NCI-H1417 (cell line): ENCODE measurements at places on chromosomes 4 and X.

DNA sequence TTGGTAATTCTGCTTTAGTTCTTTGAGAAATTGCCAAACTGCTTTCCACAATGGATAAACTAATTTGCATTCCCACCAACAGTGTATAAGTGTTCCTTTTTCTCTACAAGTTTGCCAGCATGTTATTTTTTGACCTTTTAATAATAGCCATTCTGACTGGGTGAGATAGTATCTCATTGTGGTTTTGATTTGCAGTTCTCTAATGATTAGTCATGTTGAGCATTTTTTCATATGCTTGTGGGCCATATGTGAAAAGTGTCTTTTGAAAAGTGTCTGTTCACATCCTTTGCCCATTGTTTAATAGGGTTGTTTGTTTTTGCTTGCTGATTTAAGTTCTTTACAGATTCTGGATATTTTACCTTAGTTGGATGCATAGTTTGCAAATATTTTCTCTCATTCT lies 25.9 kb downstream of the ENPEP start:
- DNase-seq, result no peak

DNA sequence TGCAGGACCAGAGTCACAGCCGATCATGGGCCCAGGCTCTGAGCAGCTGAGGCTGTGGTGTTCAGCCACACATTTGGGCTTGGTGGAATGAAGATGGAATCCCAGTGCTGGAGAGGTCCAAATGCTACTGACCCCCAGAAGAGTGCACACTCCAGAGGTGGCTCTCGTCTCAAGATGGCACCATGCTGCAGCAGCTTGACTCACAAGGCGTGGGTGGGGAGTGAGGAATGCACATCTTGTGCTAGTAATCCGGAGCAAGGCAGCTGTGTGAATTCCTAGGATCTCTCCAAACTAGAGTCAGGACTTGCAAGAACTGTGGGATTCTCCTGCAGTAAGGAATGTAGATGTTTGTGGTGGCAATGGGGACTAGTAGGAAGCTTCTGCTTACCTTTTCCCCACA lies 28.7 kb downstream of the RAB28 start:
- no peak for DNase-seq

GRCh38 chr4:159175085-159175988 lies 72.5 kb downstream of the RAPGEF2 start:
- peak; percentile 30 for DNase-seq

GRCh38 chrX:112254896-112255295 lies 172.3 kb upstream of the TRPC5 start:
- DNase-seq, result no peak

- DNase-seq, result no peak
These were observed 36.6 kb downstream of the CCNG2 start for GRCh38 chr4:77193511-77194102.

DNA sequence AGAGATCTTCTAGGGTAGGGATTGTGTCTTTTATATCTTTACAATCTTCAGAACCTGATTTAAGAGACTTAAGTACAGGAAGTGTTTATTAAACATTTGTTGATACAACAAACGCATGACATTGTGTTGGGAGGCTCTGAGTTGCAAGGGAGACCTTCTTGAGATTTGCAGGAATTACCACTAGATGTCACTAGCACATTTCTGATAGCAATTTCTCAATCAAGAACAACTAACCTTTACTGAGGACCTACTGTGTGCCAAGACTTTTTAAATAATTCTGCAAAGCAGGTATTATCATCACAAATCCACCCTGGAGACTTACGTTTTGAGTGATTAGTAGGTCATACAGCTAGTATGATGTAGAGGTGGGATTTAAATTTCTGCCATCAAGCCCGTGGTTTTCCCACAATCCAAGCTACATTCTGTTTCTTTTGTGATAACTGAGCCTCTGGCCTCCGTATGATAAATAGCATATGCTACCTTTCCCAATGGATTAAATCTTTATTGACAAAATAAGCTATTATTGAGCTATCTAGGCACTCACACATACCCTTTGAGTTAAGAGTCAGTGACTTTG lies 986.0 kb downstream of the CCSER1 start:
- peak; percentile 25 for DNase-seq

DNA sequence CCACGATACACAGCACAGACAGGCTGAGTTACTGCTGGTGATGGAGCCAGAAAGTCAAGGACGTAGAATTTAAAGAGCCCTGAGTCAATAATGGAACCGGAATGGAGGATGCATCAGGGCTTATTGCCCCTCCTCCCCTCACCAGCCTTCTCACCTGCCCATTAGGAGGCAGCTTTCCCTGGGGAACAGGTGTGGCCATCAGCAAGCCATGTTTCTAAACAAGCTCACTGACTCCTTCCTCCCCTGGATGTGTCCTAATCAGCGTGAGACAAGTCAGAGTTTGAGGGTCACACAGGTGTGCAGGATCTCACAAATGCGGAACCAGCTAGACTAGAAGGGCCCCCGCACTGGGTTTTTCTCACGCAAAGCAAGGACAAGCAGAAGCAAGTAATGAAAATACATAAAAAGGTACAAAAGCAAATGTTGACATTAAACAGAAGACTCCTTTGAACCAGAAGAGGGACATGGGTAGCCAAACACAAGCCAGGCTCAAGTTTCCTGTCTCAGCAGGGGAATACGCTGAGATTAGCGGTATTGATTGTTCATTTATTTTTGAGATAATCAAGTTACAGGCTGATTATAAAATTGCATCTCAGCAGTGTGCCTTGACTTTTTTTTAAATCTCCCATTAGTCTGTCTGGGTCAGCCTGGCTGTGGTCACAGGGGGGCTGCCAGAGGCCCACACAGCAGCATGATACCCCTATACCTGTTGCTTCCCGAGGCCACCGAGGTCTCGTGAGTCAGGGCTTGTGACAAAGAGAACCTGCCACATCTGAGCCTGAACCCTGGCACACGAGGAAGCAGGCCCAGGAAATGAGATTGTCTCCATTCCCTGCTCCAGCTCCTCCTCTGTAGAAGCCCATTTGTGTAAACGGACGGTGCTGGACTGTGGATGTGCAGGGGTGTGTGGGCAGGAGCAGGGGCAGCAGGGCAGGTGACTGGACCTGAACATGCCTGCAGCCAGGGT lies 37.4 kb downstream of the CCKAR start:
- peak; percentile 97 for DNase-seq

- no peak for DNase-seq
These were observed 8.0 kb downstream of the SLC9B1 start for GRCh38 chr4:103011378-103012025.

GRCh38 chr4:109658871-109659410 lies 44.3 kb downstream of the CASP6 start:
- no peak for DNase-seq

- DNase-seq, result no peak
These were observed 48.3 kb downstream of the MAP7D3 start for GRCh38 chrX:136202889-136203288.

DNA sequence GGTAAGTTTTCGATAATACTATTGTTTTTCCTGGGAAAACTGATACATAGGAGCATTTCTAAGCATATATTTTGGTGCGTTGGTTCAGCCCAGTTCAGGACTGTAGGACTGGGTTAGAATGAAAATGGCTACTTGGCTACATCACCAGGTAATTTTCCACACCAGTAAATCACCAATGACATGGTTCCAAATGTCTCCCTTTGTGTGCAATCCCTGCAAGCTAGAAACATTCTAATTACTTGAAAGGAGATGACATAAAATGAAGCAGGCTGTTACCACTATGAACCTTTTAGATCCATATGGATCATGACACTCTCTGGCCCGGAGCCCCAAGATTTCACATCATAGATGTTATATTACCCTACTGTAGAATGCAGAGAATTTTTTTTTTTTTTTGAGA lies 577.4 kb upstream of the FTHL17 start:
- DNase-seq, result peak; percentile 45

DNA sequence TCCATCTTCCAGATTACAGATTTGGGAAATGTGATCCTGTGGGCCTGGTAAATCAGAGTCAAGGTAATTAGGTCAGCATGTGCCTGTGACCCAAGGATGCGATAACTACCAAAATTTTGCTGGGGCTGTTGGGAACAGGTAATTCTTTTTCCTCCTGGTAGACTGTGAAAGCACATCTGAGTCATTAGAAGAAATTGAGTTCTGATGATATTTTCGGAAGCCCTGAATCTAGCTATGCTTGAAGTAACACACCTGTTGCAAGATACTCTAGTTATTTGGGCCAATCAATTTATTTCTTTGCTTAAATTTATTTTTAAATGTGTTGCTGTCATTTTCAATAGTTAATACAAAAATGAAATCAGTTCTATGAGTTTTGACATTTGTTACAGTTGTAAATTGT lies 903.6 kb downstream of the RPA4 start:
- DNase-seq, result no peak

GRCh38 chr4:174449944-174450785 lies 72.1 kb downstream of the HPGD start:
- no peak for DNase-seq

DNA sequence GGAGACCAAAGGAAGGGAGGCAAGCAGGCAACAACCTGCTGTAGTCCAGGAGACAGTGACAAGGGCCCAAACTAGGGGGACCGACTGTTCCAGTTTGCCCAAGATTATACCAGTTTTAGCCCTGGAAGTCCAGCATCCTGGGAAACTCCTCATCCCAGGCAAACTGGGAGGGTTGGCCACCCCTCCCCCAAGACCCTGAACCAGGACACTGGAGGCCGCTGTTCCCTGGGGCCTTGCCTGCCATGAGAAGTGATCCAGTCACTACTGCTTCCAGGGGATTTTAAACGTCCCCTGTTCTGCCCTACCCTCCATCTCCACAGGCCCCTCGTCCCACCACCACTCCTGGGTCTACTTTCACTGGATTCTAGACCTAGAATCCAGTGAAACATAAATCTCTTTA lies 4.3 kb upstream of the DGAT2L6 start:
- DNase-seq, result no peak

- no peak for DNase-seq
These were observed 361.8 kb upstream of the GALNT7 start for GRCh38 chr4:172806841-172807240.

DNA sequence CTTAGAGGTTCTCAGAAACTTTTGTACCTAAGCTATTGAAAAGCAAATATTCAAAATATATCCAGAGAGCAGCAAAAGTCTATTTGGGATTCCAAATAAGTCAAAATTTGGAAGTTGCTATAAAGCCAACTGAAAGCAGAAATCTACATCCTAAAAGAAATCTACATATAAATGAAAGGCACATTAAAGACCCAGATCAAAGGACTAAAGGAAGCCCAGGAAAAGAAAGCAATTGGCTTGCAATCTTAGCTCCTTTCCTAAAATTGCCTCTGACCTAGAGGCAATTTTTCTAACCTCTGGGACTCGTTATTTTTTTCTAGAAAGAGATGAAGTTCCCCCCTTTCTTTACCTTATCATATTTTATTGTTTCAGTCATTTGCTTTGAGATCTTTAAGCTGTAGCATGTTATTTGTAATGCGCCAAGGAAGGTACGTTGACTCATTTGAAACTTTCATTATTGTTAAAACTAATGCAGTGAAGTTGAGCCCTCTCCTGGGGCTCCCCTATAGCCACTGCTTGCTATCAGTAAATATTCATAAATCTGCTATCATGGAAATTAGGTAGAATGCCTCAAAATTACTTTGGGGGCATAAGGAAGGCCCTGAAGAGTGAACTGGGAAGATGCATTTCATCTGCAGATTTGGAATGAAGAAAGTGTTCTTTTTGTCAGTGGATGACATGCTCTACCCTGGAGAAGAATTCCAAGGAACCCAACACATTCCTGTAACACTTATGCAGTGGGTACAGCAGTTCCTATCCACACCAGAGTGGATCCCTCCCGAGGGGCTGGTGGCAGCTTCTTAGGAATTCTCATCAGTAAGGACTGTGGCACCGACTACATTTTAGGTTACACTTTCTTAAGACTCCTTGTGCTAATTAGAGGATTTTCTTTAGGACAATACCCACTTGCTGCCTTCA lies 177.8 kb upstream of the IGFBP7 start:
- DNase-seq, result no peak

DNA sequence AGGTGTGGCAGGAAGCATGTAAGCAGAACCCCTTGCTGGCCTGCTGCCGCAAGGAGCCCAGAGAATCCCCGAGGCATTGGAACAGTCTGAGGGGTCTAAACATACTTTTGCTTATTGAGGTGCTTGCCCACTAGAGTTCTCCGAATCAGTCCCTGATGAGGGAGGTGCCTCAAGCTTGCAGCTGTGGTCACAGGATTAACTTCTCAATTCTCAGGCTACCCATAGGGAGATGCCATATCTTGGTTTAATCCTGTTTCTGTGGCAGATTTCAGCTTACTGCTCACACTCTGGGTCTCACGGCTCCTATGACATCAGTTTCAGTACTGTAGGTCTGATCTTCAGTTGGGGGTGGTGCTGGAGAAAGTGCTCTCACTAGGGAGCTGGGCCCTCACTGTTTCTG lies 39.9 kb downstream of the CCNG2 start:
- no peak for DNase-seq

DNA sequence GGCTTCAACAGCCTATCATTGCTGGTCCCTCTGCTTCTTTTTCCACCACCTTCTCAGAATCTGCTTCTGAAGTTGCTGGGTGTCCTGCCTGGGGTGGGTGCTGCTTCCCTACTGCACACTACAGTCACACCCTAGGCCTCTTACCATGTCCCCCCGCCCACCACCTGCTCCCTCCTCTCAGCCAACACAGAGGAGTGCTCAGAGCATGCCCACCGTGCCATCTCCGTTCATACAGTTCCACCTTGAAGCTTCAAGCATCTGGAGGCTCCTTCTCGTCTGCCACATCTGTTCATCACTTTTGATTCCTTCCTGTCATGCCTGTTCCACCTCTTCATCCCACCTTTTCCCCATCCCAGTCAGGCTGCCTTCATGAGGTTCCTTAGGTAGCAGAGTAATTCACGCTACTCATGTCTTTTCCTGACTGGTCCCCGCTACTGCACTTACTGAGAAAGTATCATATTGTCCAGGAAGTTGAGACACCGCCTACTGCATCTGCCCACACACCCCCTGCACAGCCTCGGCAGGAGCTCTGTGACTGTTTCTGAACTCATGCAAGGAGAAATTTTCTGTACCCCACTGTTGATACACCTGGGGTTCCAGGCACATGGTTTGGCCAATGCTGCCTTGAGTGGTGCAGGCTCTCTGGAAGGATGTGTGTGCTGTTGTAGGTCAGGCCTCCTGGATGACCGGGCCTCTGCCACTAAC lies 39.5 kb downstream of the HADH start:
- no peak for DNase-seq

DNA sequence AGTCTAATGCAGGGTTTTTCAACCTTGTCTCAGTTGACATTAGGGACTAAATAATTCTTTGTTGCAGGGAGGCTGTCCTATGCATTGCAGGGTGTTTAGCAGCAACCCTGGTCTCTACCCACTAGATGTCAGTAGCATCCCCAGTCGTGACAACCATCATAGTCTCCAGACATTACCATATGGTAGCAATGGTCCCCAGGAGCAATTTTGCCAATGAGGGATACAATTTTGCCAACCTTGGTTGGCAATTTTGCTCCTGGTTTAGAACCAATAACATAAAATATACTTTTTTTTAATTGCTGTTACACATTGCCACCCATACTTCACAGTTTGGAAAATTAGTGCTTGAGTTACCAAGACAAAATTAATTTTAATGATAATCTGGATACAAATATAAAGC lies 6.0 kb downstream of the EREG start:
- peak; percentile 65 for DNase-seq
